ENCODE measurements at places on chromosomes 1 and 21.

- DNase-seq = no peak
Observed at GRCh38 chr1:15156807-15157380, 3.3 kb downstream of the TMEM51 start.

- no peak for DNase-seq
Observed at GRCh38 chr1:213017447-213018273, 2.0 kb upstream of the ANGEL2 start.

GRCh38 chr1:18874036-18874435, 14.6 kb upstream of the TAS1R2 start:
- no peak for DNase-seq

DNA sequence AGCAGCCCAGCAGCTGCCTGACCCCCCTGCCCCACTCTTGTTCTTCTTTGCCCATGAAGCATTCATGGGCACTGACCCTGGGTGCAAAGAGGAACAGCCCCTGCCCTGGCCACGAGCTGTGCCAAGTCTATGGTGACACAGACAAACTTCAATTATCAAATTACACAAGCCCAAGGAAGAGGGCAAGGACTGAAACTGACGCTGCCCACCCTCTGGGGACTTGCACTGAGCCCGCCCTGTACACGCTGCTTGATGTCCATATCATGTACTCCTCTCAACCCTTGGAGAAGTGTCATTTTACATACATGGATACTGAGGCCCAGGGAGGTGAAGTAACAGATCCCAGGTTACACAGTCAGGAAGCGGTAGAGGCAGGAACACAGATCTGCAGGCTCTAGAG, 32.1 kb downstream of the NKAIN1 start:
- no peak for DNase-seq

DNA sequence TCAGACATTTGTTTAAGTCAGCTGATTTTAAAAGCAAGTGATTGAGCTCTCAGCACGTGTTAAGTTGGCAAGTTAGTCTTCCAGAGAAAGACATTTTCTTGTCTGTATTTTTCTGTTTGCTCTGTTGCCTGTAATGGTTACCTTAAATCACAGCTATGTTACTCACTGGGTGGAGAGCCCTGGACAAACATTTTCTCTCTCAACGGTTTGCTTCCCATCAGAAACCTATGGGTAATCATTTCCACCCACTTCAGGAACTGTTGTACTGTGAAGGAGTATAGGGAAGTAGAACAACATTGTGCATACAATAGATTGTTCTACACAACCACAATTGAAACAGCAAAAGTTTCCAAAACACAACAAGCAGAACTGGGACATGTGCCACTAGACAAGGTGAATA, 113.9 kb upstream of the DPT start:
- no peak for DNase-seq

GRCh38 chr1:23875382-23875781, 7.3 kb upstream of the FUCA1 start:
- no peak for DNase-seq

- DNase-seq = no peak
Observed at GRCh38 chr1:221117548-221117951, 238.3 kb downstream of the HLX start.

- no peak for DNase-seq
Observed at GRCh38 chr1:58702261-58703141, 2.6 kb upstream of the MYSM1 start.
